Small intestine (tissue), 16 donors: ENCODE measurements at places on chromosomes 1 and 21. TPM values are rescaled to one million over a fixed set of nuclear protein-coding genes. Genes with fewer than 3 reads are reported as not detected.

The KRTAP19-3 gene
- not detected for polyA plus RNA-seq

The DCST2 gene
- polyA plus RNA-seq: 1.9 TPM

The RIMS3 gene
- polyA plus RNA-seq: 3.4 TPM

- no peak for DNase-seq
These were observed 12.7 kb upstream of the PLCH2 start for GRCh38 chr1:2463396-2463795.

DNA sequence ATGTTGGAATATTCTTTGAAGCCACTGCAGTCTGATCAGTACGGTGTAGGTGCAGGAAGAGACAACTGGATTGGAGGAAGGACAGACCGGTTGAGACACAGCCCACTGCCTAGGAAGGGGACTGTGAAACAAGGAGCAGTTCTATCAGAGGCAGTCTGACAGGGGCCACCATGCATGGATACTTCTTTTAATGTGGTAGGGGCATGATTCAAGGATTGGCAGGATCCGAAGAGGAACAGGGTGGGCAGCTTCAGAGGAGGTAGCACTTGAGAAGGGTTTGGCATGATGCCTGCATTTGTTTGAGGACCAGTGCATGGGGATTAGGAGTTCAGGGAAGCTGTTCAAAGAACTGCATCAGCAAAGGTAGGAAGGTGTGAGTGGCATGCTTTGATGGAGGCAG, 167.9 kb downstream of the DYRK1A start:
- DNase-seq: no peak

DNA sequence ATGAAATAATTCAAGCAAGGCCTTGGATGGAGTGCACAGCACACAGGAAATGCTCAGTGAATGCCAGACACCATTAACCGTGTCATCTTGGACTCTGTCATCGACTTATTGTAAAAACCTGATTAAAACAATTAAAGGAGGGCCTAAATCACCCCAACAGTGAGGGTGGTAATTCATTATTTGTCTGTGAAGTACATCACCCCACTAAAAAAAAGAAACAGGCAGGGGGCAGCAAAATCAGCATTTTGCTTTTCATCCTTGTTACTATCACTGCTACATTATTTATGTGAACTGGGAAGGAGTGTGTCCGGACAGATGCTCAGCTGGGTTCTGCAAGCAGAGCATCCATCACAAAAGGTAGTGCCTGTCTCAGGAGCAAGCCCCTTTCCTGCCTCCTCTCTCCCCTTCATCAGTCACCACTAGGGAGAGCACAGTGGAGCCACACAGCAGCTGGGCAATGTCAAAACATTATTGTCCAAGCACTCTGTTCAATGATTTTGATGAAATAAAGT, 98.5 kb downstream of the RERE start:
- no peak for DNase-seq

- DNase-seq: no peak
These were observed 423.9 kb downstream of the PTBP2 start for GRCh38 chr1:97145321-97145956.

- DNase-seq: no peak
These were observed 159.8 kb downstream of the PBX1 start for GRCh38 chr1:164718821-164719220.

- no peak for DNase-seq
These were observed 64.0 kb upstream of the COA6 start for GRCh38 chr1:234309243-234309597.
